ENCODE measurements at places on chromosomes 2 and 18.

- DNase-seq = peak; percentile 59
Observed at GRCh38 chr18:29041976-29042375, 865.0 kb upstream of the CDH2 start.

GRCh38 chr2:215635788-215636139 is 199.9 kb upstream of the FN1 start:
- no peak for DNase-seq

GRCh38 chr2:2940702-2941101 is 436.9 kb downstream of the EIPR1 start:
- DNase-seq = no peak

DNA sequence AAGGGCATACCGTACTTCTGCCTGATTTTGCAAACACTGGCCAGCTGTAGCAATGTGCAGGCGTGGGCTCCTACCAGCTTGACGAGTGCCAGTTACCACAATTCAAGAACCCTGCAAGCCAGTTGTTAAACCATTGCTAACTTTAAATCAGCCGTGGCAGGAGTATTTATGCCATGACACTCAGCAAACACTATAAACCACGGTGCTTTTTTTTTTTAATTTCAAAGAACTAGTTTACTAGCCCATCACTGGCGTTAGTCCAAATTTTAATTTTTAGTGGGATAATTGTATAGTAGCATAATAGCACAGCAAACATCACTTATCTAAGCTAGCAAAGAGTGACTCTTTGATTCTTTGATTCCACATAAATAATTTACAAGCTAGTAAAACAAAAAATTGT is 111.1 kb downstream of the COL4A4 start:
- no peak for DNase-seq

DNA sequence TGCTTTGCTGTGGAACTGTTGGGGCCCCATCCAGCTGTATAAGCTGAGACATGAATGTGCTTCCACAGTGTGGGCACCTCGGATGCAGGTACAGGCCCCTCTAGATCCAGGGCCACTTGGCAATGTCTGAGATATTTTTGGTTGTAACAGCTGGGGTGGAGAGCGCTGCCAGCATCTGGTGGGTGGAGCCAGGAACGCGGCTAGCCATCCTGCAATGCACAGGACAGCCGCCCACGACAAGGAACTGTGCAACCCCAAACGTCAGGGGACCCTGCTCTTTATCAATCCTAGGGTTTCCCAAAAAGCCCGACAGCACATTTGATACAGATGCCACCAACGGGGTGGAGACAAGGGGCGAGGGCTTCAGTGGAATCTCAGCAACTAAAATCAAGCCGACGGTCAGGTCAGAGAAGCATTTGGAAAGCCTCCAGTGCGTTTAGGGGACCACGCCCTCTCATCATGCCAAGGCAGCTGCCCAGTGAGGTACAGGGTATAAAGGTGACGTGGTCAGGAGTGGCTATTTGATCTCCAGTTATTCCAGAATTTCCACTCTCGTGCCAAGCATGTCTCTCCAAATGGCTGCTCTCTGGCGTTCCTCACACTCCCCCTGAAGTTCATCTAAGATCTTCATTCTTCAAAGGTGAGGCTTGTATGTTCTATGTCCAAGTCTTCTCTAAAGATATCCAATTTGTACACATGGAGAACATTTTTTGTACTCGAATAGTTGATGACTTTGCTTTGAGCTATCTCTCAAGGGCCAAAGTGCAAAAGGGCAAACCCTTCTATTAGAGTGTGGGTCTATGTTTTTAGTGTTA is 55.7 kb downstream of the LRRFIP1 start:
- no peak for DNase-seq

DNA sequence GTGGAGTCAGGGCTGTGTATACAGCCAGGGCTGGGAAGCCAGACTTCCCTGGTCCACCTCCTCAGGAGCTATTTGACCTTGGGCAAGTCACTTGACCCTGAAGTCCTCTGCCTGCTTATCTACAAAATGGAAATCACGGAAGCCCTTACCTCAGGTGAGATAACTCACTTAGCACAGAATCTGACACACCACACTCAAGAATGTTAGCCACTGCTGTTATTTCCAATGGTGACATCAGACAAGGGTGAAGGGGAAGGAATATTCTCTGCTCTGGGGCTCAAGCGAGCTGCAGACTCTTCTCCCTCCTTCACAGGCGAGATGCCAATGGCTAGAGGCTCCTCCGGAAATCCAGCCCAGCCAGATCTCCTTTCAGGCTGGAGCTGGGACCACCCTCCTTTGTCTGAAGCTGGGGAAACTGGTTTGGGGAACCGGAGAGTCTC is 189.6 kb downstream of the HAUS1 start:
- DNase-seq = no peak

DNA sequence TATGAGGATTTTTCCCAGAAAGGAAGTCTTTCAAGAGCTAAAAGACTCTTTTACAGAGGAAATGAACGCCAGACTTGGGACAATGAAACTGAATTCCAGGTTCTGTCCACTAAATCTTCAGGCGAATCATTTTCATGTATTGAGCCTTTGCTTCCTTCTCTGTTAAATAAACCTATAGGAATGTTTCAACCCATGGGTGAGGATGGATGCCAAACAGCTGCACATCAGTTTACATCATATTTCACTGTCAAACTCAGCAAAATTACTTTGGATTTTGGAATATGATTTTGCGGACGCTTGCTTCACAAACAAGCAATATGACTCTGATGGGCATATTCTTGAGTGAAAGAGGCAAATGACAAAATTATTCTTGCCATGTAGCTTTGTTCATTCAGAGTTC is 256.1 kb upstream of the ZNF521 start:
- no peak for DNase-seq

GRCh38 chr2:239402666-239403065 is 1.8 kb upstream of the HDAC4 start:
- no peak for DNase-seq

DNA sequence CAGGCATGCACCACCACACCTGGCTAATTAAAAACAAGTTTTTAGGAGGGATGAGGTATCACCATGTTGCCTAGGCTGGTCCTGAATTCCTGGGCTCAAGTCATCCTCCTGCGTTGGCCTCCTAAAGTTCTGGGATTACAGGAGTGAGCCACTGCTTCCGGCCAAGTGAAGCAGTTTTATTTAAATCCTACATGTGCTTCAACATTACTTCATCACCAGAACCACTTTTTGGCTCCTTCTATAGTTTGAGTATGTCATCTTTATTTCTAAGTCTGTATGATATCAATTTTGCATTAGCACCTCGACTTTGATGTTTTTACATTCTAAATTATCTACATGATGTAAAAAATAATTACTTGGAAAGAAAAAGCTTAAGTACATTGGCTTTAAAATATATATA is 144.3 kb downstream of the FMNL2 start:
- DNase-seq = no peak

GRCh38 chr18:51192026-51192425 is 5.5 kb downstream of the MEX3C start:
- no peak for DNase-seq

DNA sequence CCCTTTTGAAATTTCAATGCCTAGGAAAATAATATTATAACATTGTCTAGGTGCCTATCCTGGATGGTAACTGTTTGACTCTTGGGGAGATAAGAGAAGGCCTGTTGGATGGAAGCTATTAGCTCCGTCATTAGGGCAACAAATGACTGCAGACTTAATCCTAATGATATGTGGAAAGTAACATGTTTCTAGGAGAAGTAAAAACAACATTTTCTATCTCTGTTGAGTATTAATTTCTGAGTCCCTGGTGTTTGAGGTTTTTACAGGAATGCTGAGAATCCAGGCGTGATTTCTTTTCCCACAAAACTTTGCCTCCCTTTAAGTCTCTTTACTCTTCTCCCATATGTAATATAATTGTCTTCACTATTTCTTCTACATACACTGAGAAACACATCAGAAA is 159.1 kb downstream of the GALNT1 start:
- no peak for DNase-seq

- no peak for DNase-seq
Observed at GRCh38 chr2:16620590-16620989, 45.0 kb downstream of the CYRIA start.

DNA sequence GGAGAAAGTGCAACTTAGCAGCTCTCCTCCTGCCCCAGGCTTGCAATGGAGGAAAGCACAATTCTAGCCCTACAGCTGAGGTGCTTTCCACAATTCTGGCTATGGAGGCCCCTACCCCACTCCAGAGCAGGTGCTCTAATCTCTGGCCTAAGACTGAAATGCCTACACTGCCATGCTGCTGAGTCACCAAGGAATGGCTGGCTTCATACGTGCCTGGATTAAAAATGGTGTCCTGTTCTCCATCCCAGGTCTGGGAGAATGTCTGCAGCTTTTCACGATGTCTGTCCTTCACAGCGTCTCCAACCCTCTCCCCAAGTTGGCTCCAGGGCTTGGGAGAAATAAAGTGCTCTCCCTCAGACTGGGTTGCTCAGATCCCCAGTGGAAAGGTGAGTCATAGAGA is 48.5 kb downstream of the MBOAT2 start:
- DNase-seq = no peak

DNA sequence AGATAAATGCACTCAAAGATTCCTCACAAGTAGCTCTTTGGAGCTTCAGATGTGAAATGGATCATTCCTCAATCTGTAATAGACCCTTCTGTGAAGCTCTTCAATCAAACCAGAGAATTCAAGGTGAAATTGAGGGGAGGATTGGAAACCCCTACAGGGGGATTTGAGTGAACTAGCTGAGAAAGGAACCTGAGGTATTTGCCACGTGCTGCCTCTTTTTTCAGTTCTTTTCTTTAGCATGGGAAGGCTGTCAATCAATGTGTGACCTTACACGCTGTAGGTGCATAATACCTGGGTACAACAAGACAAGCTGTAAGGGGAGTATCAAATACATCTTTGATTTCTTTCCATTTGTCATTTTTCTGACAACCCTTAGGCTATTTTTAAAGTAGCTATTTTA is 46.5 kb upstream of the ZEB2 start:
- DNase-seq = no peak

- peak; percentile 56 for DNase-seq
Observed at GRCh38 chr2:144642131-144642530, 122.2 kb upstream of the ZEB2 start.

DNA sequence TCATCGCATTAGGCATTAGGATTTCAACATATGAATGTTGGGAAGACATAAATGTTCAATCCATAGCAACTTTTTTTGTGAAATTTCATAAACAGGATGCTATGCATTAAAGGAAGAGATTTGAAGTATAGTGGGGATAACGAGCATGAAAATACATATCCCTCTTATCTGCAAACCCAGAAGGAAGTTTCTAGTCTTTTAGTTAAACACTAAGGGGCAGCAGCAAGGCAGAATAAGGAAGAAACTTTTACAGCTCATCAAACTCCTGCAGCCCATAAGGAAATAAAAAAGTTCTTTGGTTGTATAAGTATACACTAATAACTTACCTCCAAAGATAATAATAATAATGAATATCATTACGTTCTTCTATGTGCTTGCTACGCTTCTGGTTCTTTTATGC is 81.5 kb downstream of the CD226 start:
- DNase-seq = no peak

DNA sequence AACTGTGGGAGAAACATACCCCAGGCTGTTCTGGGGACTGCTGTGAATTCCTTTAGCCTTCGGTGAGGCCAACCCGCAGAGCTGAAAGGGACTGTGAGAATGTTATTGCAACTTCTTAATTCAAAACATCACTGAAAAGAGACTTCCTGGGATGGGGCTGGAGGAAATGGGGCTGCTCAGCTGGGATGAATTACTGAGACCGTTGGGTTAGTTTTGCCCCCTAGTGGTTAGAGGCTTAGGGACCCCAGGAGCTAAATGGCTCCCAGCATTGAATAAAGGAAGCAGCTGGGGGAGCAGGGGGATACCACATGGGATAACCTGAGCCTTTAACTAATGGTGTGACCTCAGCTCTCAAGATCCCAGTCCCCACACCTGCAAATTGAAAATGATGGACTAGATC is 941.1 kb upstream of the FANCL start:
- no peak for DNase-seq

DNA sequence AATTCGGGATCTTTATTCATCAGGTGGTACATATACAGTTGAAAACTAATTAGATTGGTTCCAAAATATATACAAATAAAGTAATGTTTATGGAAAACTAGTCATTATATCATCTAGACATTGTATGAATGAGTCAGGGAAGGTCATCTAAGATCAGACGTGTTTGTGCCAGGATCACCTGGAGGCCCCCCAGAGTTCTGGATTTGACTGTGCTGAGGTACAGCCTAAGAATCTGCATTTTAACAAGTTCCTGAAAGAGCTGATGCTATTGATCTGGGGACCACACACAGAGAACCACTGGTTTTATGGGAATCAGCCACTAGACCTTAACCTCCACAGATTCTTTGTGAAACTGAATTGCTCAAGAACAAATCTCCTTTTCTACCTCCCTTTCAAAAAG is 43.2 kb downstream of the PARD6G start:
- no peak for DNase-seq

DNA sequence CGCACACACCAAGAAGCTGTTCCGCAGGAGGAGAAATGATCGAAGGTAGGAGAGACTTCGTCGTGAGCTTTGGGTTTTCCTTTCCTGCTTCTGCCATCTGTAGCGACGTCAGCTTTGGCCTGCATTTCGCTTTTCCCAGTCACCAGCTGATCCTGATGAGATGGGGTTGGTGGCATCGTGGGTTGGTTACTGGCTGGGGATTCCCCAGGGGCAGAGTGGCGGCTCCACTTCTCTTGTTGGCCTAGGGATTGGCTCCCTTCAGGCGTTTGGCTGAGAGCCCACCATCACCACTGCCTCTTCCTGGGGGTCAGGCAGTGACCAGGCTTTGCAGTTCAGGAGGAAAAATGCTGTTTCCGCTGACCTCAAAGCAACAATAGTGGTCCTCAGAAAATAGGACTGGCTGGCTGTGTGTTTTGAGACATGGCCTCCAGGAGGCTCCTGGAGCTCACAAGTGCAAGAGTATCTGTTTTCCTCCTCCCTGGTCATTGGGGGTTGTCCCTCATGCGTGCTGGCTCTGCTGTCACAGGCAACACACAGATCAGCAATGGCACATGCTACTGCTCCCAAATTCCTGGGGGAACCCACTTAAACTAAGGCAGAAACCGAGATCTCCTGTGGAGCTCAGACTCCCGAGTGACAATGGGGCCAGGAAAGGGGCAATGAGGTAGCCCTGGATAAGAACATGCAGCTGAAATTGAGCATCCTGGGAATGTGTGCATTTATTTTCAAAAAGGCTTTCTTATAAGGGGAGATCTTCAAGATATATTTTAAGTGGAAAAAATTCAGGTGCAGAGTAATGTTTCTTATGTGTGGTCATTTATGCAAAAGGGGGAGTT is 173.0 kb downstream of the CTIF start:
- no peak for DNase-seq

DNA sequence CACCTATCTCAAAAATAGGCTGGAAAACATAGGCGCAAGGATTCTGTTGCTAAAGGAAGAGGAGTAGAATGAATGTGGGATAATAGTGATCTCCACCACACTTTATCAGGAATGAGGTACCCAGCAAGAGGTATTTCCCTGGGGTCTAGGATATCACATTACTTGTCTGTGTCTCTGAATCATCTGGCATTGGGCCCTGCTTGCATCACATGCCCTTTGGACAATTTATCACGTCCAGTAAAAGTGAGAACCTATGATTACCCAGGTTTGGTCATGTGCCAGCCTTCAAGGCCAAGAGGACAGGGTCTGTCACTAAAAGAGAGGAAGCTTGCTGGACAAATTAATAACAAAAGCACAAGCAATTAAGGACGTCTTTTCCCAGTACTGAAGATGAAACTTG is 11.4 kb upstream of the TRAPPC8 start:
- no peak for DNase-seq
